ENCODE measurements at places on chromosomes 13 and 19. TPM values are rescaled to one million over a fixed set of nuclear protein-coding genes. Genes with fewer than 3 reads are reported as not detected.

DNA sequence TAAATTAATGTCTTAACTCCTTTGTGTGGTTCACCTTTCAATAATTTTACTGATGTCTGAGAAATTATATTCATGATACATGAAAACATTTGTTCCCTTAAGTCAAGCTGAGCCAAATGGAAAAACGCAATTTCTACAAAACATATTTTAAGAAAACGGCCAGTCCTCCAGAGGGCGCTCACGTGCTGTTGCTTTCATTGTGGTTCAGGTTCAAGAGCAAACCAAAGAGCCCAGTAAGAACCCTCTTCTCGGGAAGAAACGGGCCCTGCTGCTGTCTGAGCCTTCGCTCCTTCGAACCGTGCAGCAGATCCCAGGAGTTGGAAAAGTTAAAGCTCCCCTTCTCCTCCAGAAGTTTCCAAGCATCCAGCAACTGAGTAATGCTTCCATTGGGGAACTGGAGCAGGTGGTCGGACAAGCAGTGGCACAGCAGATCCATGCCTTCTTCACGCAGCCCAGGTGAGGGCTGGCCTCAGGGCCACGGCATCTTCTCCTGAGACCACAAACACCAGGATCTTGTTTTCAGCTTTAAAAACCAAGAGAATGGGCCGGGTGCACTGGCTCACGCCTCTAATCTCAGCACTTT lies 4.3 kb downstream of the FAAP24 start:
- DNase-seq, result peak; percentile 85

DNA sequence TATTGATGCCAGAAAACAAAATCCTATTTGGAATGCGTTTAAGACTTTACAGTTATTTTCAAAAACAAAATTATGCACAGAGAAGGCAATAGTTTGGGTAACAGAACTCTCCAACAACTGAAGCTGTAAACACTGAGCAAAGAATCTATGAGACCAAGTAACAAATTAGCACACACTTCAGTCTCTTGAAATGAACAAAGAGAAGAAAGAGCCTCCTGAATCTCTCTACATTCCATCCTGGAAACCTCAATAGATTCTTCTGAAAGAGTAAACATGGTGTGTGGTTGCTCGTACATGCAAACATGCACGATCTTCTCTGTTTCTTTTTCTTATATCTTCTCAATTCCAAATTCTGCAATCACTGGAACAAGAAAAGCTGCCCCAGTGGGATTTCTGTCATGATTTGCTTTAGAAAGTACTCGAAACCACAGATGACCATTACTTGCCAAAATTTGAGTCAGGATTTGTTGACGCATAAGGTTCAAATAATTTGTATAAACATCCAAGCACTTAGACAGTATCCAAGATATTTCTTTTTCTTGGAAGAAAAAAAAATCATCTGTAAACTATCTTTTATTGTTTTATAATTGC lies 137.9 kb upstream of the DACH1 start:
- DNase-seq, result peak; percentile 14

DNA sequence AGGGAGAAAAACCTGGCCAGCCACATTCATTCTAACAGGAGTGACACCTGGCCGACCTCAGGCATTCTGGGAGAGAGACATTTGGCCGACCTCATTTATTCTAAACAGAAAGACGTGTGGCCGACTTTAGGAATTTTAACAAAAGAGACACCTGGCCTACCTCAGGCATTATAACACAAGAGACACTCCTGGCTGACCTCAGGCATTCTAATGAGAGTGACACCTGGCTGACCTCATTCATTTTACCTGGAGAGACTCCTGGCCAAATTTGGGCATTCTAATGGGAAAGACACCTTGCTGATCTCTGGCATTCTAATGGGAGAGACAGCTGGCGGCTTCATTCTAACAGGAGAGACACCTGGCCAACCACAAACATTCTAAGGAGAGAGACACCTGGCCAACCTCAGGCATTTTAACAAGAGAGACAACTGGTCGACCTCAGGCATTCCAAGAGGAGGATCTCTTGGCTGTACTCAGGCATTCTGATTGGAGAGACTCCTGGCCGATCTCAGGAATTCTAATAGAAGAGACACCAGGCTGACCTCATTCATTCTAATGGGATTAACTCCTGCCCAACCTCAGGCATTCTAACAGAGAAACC lies 1353.9 kb downstream of the UQCRFS1 start:
- no peak for DNase-seq

DNA sequence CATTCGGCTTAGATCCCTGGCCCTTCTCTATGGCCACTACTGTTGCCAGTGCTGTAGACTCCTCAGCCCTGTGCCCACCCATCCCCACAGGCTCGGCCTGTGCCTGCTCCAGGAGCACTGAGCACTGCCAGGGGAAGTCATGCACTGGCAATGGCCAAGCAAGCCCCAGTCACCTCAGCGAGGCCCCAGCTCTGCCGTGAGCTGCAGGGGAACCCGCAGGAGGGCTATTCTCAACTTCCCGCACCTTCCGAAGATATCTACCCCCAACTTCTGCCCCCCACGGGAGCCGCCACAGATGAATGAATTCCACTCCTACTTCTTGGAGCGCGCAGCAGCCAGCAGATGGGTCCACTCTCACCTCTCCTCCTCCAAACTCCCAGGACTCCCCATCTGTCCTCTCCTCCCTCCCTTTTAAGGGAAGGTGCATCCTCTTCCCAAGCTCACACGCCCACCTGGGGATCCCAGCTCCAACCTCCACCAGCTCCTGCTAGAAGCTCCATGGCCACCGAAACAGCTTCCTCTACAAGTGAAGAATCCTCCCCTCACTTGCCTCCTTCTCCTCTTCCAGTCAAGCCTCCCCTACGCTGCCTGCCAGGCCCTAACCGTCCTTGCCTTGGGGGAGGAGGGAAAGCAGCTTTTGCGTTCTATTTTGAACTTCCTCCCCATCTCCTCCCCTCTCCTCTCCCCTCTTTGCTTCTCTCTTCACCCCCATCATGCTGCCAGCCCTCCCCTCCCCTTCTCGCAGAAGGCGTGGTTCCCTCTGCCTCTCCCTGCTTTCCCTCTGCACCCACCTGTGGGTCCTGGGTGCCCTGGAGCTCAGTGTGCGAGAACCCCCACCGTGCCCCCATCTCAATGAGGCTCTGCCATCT lies 52.2 kb downstream of the PEPD start:
- DNase-seq, result no peak

- DNase-seq, result no peak
These were observed 16.3 kb upstream of the GRAMD1A start for GRCh38 chr19:34983786-34984185.

GRCh38 chr19:4368128-4368820 lies 24.9 kb downstream of the MPND start:
- no peak for DNase-seq

Gene ZNF90
- total RNA-seq, result 101 TPM

DNA sequence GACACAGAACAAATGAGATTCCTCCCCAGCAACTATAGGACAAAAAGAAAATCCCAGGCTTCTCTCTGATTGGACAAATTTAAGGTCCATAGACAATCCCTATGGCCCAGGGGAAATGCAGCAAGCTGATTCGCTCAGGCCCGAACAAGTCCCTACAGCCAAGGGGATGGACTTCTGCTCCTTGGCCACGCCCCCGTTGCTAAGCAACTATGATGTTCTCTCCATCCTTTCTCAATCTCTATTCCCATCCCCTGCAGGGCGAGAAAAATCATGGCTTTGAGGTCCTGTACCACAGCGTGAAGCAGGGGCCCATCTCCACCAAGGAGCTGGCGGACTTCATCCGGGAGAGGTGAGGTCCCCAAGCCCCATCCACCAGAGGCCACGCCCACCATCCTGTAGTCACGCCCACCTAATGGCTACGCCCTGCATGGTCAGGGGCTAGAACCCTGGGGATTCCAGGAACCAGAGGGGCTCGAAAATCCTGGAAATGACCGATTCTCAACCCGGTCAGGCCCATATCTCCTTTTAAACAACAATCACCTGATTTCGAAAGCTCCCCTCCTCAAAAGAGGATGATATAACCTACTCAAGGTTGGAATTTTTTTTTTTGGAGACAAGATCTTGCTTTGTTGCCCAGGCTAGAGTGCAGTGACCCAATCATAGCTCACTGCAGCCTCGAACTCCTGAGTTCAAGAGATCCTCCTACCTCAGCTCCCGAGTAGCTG lies 11.4 kb downstream of the FCHO1 start:
- peak; percentile 98 for DNase-seq

DNA sequence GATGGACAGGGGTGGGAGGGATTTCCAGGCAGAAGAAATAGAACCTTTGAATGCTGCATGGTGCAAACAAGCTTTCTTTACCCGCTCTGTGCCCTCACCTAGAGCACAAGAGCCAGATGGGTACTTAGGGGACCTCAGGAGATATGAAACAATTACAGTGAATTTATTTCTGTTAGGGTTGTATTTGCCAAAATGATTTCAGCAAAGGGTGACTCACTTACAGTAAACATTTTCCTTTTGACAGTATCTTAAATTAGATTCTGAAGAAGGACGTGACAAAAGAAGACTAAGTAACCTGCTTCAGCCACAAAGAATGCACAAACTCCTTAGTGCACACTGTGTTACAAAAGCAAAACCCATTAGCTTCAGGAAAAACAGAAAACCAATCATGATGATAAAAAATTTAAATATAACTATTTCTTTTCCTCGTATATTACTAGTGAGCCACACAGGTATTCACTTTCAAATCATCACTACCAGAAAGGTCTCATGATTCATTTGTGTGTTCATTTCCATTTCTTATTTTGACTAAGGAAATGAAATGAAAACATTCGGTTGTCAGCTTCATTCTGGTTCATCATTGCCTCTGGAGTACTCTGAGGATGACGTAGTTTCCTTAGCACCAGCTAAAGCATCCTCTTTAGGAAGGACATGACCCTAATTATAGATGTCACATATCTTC lies 158.8 kb downstream of the NHLRC3 start:
- no peak for DNase-seq

GRCh38 chr19:1076951-1077350 lies 10.0 kb downstream of the ARHGAP45 start:
- no peak for DNase-seq

DNA sequence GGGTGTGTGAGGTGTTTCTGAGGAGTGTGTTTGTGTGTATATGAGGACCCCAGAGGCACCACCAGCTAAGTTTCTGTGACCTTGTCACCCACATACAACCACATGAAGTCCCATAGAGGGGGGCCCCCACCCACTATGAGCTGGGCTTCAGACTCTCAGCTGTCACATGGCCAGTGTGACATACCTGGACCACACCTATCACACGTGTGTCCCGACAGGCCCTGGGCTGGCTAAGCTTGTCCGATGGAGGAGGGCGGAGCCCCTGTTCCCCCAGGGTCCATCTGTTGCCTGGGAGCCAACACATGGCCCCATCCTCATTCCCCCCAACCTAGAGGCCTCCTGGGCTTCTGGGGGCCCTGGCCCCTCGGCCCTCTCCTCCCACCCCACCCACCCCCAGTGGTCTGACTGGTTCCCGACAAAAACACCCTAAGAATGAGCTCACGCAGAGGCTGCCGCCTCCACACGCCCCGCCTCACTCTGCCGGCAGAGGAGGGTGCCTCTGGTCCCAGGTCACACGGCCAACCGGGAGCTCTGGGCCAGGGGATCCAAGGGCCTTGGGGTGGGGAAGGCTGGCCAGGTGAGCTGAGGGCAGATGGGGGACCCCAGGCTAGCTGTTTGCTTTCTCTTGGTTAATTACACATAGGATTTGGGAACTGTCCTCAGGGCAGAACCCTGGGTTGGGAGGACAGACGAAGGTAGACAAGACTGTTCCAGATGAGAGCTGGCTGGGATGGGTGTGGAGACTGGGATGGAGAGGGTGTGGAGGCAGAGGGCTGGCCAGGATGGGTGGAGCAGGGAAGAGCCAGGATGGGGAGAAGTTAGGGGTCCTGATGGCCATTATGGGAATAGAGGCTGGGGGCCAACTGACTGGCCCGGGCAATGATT lies 4.3 kb downstream of the KLC3 start:
- DNase-seq, result no peak

GRCh38 chr19:46610851-46611770 lies 10.0 kb downstream of the CALM3 start:
- DNase-seq, result no peak

- DNase-seq, result peak; percentile 93
These were observed 22.4 kb upstream of the ARHGEF18 start for GRCh38 chr19:7326105-7326877.

DNA sequence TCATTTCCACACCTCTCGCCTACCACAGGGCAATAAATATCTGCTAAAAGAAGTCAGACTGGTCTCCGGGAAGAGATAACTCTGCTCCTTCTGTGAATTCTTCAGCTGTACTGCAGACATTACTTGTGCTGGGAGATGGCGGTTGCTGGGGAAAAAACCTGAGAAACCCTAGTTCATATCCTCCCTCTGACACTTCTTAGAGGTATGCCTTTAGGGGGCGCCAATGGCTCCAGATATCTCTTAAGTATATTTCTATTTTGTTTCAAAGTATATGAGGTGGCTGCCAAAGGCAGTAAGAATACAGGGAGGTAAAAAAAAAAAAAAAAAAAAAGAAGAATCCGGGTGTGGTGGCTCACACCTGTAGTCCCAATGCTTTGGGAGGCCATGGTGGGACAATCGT lies 175.2 kb downstream of the PAN3 start:
- peak; percentile 82 for DNase-seq

DNA sequence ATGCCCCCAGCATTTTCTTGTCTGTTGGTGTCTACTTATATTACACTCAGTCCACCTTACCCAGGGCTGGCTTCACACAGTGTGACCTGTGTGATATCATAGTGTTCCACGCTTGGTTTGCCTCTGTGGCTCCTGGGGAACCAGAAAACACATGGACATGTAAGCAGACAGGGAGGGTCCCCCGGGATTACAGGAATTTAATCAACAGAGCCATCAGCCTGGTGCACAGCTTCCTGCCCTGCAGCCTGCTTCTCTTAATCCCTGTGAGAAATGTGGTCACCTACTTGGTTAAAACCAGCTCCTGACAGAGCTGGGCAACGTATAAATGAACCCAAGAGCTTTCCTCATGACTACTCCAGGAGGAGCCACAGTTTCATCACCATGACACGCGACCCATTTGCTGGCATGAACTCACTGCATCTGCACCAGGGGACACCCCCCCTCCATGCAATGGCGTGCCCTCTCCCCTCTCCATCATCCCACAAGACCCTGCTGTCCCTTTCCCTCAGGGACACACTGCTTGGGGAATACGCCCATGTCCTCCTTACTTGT lies 152.1 kb downstream of the UQCRFS1 start:
- DNase-seq, result no peak

Gene ALOX5AP
- total RNA-seq, result not detected

Gene ABHD17A
- 68.8 TPM for total RNA-seq

Measured in GM23338 (cell line).